Kidney capillary endothelial cell (primary cell): ENCODE measurements at places on chromosomes 5 and 9.

- no peak for DNase-seq
Measured at GRCh38 chr5:159972538-159973362, 36.2 kb upstream of the TTC1 start.

GRCh38 chr9:1876891-1877496, 138.2 kb upstream of the SMARCA2 start:
- no peak for DNase-seq

- DNase-seq: no peak
Measured at GRCh38 chr5:158068964-158069363, 210.0 kb upstream of the CLINT1 start.

DNA sequence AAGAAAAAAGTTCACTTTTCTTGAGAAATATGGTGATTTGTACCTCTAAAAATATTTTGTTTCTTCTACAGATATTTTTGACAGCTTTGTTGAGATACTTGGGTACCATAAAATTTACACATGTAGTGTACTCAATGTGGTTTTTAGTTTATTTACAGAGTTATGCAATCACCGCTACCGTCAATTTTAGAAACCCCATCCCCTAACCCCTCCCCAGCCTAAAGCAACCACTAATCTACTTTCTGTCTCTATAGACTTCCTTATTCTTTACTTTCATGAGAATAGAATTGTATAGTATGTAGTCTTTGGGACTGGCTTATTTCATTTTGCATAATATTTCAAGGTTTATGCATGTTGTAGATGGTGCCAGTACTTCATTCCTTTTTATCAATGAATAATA, 45.0 kb upstream of the TDRD7 start:
- DNase-seq: no peak

- DNase-seq: no peak
Measured at GRCh38 chr9:5113523-5113922, 71.9 kb downstream of the INSL6 start.

DNA sequence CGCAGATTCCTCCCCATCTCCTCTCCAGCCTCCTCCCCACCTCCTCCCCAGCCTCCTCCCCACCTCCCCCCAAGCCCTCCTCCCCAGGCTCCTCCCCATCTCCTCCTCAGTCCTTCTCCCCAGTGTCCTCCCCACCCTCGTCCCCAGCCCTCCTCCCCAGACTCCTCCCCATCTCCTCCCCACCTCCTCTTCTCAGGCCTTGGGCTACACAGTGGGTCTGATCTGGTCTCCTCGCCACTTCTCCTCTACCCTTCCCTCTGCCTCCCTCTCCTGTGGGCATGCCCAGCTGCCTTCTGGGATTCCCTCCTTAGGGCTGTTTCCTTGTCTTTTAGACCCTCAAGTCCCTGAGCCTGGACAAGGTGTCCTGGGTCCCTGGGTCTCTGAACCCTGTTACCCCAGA, 28.3 kb downstream of the CXXC5 start:
- DNase-seq: no peak

GRCh38 chr9:69674716-69675438, 2.7 kb upstream of the APBA1 start:
- peak; percentile 93 for DNase-seq

- DNase-seq: peak; percentile 60
Measured at GRCh38 chr5:99060306-99061261, 131.8 kb upstream of the CHD1 start.

DNA sequence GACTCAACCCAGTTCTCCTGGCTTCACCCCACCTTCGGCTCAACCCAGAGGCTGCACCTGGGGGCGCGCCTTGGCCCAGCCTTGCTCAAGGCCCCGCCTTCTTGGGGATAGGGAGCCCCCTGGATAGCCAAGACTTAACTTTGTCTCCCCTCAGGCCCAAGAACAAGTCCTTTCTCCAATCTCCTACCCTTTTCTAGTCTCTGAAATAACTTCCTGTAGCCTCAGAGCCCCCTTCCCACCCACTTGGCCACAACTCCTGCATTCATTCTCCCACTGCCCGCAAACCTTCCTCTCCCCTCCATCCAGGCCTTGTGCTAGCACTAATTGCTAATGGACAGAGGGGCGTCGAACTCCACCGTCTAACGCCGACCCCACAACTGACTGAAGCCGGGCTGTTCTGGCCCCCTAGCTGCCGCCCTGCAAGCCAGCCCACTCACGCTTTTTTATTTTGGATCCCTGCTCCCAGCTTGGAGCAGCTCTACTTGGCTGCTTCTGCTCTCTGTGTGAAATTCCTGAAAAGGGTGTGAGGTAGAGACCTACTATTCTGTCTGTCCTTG, 579 bp upstream of the ASTN2 start:
- DNase-seq: no peak

GRCh38 chr9:123343443-123344191, 12.4 kb upstream of the CRB2 start:
- DNase-seq: no peak

GRCh38 chr5:35736280-35736679, 118.6 kb downstream of the SPEF2 start:
- DNase-seq: no peak

- no peak for DNase-seq
Measured at GRCh38 chr9:105883847-105884246, 189.5 kb downstream of the TMEM38B start.
